Activated T-helper 2 cell treated with anti-CD3 and anti-CD28 coated beads, Interferon-gamma antibody, Interleukin-2, Interleukin-4, amounts not matched to agents 10 μg/mL and 5 μg/mL and 100 μg/mL, durations not matched to agents 14 hours and 24 hours and 36 hours (primary cell): ENCODE measurements at places on chromosomes 1 and 21. TPM values are rescaled to one million over a fixed set of nuclear protein-coding genes. Genes with fewer than 3 reads are reported as not detected.

The MTMR11 gene
- total RNA-seq = 5.2 and 5.5 TPM in 2 replicates

The NBPF1 gene
- 5.2 and 6.1 TPM in 2 replicates for total RNA-seq

The CEP104 gene
- total RNA-seq = 35.4 and 49.9 TPM in 2 replicates

The CD5L gene
- total RNA-seq = not detected in 2 replicates

The OR10K2 gene
- total RNA-seq = not detected in 2 replicates

DNA sequence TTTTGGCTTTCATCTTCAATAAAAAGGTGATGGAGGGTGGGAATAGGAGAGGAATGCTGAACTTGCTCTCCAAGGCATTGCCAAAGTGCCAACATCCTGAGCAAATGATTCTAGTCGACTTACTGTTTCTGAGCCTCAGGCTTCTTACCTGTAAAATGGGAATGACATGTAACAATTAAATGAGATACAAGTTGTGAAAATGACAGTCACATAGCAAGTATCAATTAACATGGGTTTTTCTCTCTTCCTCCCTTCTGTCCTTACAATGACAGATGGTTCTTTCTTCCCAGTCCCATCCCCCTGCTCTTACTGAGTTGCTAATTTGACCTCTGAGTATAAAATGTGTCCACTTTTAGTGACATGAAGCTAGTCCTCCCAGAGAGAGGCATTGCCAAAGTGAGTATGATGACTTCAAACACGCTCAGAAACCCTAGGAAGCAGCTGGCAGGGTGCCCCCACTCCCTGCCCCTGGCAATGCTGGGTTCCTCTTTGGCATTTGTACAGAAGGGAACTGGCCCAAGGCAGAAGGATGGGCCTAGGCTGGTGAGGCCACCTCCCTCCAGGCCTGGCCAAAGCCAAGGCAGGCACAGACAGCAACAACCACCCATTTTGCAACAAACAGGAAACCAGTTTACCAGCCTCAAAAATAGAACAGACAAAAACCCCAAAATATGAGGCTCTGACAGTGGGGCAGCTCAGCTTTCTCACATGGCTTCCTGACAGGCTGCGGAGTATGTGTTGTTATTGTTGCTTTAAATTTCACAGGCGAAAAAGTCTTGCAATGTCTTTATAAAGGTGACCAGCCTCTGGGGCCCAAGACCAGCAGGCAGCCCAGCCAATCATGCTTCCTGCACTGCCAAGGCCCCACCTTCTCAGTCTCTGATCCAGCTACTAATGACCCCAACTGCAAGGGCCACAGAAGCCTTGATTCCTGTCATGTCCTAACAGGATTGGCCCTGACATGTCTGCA is 115.9 kb downstream of the HIVEP3 start:
- H3K4me3 ChIP-seq = no peak overlapping the region
- H3K36me3 ChIP-seq = peaks cover 8% of the 10 kb centered on the region
- peaks cover 76% of the 10 kb centered on the region for H3K4me1 ChIP-seq
- no peak for DNase-seq

DNA sequence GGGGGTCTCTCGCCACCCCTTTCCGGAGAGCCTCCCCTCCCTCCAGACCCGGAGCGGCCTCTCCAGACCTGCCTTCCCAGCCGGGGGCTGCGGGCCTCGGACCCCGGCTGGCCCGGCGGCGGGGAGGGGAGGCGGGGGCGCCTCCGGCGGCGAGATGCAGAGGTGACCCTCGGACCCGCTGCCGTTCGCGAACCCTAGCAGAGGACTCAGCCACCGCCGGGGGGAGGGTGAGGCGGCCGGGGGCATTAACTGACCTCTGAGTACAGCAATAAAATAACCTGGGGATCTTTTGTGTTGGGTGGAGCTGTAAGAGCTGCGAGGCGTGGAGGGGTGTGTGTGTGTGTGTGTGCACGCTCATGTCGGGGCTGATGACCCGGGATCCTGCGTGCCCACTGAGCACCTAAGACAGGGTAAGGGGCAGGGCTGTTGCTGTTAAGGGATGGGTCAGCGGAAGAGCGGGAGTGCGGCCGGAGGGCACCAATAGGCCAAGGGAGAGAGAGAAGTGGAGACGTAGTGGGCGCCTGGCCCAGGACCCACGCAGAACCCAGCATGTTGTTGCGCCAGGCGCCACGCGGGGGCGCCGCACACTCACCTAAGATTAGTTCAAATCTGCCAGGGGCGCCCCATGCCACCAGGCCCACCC is 6.3 kb downstream of the HAPLN2 start:
- peak overlapping the region; percentile 7 for H3K4me3 ChIP-seq
- peaks cover 51% of the 10 kb centered on the region for H3K27me3 ChIP-seq
- peak; percentile 31 for DNase-seq

- peaks cover 17% of the 10 kb centered on the region for H3K4me1 ChIP-seq
- no peaks in the 10 kb centered on the region for H3K27me3 ChIP-seq
- H3K4me3 ChIP-seq = peak overlapping the region; percentile 26
- H3K27ac ChIP-seq = peak overlapping the region; percentile 33
- peaks cover 12% of the 10 kb centered on the region for H3K36me3 ChIP-seq
- no peak for DNase-seq
Measured at GRCh38 chr1:36400825-36401601, 3.3 kb upstream of the LSM10 start.

GRCh38 chr1:6861075-6861724 is 75.9 kb downstream of the CAMTA1 start:
- no peak for DNase-seq
- peaks cover 7% of the 10 kb centered on the region for H3K4me1 ChIP-seq
- no peaks in the 10 kb centered on the region for H3K27me3 ChIP-seq
- no peak overlapping the region for H3K4me3 ChIP-seq
- peaks cover 3% of the 10 kb centered on the region for H3K36me3 ChIP-seq

- no peak for DNase-seq
- no peak overlapping the region for H3K4me3 ChIP-seq
- H3K27ac ChIP-seq = no peak overlapping the region
- peaks cover 31% of the 10 kb centered on the region for H3K36me3 ChIP-seq
- H3K4me1 ChIP-seq = peaks cover 11% of the 10 kb centered on the region
Measured at GRCh38 chr1:42219627-42220026, 55.1 kb upstream of the GUCA2A start.

DNA sequence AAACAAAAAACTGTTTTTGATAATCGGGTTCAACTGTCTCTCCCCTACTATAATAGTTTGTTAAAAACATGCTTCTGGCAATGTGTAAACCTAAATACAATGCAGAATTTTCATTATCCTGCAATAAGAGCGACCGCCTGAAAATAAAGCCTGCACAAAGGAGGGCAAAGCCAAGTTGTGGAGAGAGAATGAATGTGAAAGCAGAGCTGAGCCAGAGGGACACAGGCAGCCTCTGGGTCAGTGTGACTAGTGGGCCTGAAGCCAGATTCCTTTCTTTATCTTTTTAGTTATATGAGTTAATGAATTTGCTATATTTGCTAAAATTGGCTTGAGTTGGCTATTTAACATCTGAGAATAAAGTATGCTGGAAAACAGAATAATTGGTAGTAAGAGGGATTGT is 615.2 kb downstream of the PLA2G4A start:
- no peaks in the 10 kb centered on the region for H3K27me3 ChIP-seq
- H3K4me1 ChIP-seq = no peaks in the 10 kb centered on the region
- no peak overlapping the region for H3K27ac ChIP-seq
- no peaks in the 10 kb centered on the region for H3K36me3 ChIP-seq
- no peak overlapping the region for H3K4me3 ChIP-seq
- DNase-seq = no peak

- H3K4me3 ChIP-seq = no peak overlapping the region
- no peaks in the 10 kb centered on the region for H3K36me3 ChIP-seq
- no peaks in the 10 kb centered on the region for H3K27me3 ChIP-seq
- no peak for DNase-seq
- H3K27ac ChIP-seq = no peak overlapping the region
- H3K4me1 ChIP-seq = no peaks in the 10 kb centered on the region
Measured at GRCh38 chr21:20445971-20446370, 552.2 kb upstream of the NCAM2 start.

DNA sequence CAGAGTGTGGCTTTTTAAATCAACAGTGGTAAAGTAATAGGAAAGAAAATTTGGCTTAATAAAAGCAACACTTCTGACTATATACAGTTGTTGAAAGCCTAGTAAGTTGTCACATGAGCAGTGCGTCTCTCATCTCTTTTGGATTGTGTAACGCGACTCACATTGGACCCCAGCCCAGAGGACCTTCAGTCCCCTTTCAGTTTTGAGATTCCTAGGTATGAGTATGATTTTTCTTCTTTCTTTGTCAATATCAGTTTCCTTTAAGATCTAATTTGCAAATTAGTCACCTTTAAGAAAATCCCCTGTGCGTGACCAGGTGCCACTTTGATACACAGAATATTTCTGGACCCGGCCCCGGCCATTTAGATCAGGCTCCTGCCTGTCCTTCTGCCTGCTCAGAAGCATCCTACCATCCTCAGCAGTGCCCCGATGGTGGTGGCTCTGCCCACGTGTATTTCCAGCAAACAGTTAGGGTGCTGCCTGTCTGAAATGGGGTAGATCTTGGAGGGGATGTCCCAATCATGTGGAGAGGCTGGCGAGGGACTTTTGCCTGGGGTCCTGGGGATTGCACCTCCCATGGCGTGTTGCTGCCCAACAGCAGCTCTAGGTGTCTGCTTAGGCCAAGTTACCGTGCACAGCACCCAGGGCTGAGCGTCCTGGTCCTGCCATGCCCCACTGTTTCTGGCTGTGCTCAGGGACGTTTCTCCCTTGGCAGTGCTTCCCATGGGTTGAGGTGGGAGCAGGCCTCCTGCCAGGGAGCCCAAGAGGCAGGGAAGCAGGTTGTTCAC is 21.1 kb downstream of the SNAP47 start:
- H3K4me1 ChIP-seq = peaks cover 29% of the 10 kb centered on the region
- H3K27me3 ChIP-seq = no peaks in the 10 kb centered on the region
- peaks cover 44% of the 10 kb centered on the region for H3K36me3 ChIP-seq
- H3K4me3 ChIP-seq = no peak overlapping the region

DNA sequence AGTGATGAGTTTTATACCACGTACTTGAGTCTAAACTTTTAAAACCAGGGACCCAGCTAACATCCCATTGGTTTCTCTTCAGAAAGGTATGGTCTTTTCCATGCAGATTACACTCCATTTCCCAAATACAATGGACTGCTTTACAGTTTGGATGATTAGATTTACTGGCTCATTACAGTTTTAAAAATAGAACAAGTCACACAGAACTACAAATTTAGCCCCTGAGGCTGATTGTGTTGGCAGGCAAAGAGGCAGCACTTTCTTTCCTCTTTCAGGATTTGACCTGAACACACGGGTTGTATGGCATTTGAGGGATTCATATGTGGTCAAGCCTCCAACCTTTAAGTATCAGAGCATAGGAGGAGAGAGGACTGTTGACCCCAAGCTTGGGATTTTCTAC is 21.8 kb upstream of the VTCN1 start:
- no peak overlapping the region for H3K27ac ChIP-seq
- no peaks in the 10 kb centered on the region for H3K4me1 ChIP-seq
- DNase-seq = no peak

DNA sequence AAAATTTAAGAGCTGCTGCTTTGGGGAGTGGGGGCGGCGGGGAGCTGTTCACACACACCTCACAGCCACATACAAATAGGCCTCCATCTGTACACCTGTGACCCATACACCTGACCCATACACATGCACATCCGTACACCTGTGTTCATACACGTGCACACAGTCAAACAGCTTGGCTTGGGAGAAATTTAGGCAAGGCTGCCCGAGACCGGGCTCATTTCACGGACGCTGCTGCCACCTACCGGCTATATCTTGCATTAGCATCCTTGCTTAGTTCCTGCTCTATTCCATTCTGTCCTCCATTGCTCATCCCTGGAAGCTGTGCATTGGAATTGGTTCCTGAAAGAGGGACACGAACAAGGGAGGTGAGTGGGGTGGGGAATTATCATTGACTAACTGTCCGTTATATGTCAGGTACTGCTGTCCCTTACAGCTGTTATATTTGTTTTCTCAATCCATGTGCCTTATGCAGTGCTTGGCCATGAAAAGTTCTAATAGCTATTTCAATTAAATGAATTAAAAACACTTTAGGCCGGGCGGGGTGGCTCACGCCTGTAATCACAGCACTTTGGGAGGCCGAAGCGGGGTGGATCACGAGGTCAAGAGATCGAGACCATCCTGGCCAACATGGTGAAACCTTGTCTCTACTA is 37.1 kb upstream of the EPB41 start:
- H3K27me3 ChIP-seq = peaks cover 10% of the 10 kb centered on the region
- H3K4me1 ChIP-seq = peaks cover 3% of the 10 kb centered on the region
- no peak overlapping the region for H3K27ac ChIP-seq
- H3K36me3 ChIP-seq = no peaks in the 10 kb centered on the region

- H3K36me3 ChIP-seq = no peaks in the 10 kb centered on the region
- no peak overlapping the region for H3K27ac ChIP-seq
- H3K4me1 ChIP-seq = no peaks in the 10 kb centered on the region
- no peaks in the 10 kb centered on the region for H3K27me3 ChIP-seq
Measured at GRCh38 chr1:29856340-29857114, 620.2 kb downstream of the PTPRU start.

GRCh38 chr1:161200992-161201835 is 953 bp upstream of the NDUFS2 start:
- H3K27ac ChIP-seq = peak overlapping the region; percentile 95
- no peaks in the 10 kb centered on the region for H3K27me3 ChIP-seq
- peaks cover 30% of the 10 kb centered on the region for H3K36me3 ChIP-seq
- no peak for DNase-seq

DNA sequence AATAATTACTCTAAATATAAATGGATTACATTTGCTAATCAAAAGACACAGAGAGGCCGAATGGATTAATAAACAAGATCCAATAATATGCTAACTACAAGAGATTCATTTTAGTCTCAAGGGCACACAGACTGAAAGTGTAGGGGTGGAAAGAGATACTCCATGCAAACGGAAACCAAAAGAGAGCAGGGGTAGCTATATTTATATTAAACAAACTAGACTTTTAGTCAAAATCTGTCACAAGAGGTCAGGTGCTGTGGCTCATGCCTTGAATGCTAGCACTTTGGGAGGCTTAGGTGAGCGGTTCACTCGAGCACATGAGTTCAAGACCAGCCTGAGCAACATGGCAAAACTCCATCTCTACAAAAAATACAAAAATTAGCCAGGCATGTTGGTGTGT is 33.6 kb upstream of the DISP1 start:
- no peak overlapping the region for H3K4me3 ChIP-seq
- no peak overlapping the region for H3K27ac ChIP-seq
- no peaks in the 10 kb centered on the region for H3K36me3 ChIP-seq

GRCh38 chr1:15616373-15617172 is 685 bp upstream of the DDI2 start:
- no peaks in the 10 kb centered on the region for H3K27me3 ChIP-seq
- H3K4me1 ChIP-seq = peaks cover 26% of the 10 kb centered on the region
- peaks cover 24% of the 10 kb centered on the region for H3K36me3 ChIP-seq

GRCh38 chr21:21097466-21097865 is 99.3 kb downstream of the NCAM2 start:
- DNase-seq = no peak
- no peaks in the 10 kb centered on the region for H3K36me3 ChIP-seq
- H3K27me3 ChIP-seq = no peaks in the 10 kb centered on the region
- no peak overlapping the region for H3K4me3 ChIP-seq

GRCh38 chr1:89590341-89591080 is 42.4 kb upstream of the LRRC8C start:
- DNase-seq = no peak
- H3K27me3 ChIP-seq = no peaks in the 10 kb centered on the region
- peaks cover 85% of the 10 kb centered on the region for H3K36me3 ChIP-seq
- peaks cover 68% of the 10 kb centered on the region for H3K4me1 ChIP-seq
- peak overlapping the region; percentile 82 for H3K27ac ChIP-seq
